ENCODE measurements at places on chromosomes 13 and 19.

DNA sequence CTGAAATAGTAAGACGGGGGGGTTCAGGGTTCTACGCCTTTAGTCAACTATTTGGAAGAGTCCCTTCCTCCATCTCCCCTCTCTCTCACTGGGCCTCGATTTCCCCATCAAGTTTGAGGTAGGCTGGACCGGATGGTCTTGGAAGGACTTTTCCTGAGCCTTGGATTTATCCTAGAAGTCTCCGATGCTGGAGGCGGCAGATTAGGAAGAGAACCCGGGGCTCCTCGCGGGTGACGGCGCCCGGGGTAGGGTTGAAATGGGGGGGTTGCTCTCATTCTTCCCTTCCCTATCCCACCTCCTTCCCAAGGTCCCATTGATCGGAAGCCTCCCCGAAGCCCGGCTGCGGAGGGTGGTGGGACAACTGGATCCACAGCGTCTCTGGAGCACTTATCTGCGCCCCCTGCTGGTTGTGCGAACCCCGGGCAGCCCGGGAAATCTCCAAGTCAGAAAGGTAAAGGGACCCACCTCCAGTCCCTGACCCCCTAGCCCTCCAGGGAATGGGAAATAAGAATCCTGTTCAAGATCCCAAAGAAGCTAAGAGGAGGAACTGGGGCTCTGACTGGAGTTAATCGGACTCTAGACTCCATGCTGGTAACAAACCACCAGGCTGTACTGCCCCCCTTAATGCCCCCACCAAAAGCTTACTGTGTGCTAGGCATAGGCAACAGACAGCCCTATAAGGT, 781 bp downstream of the QPCTL start:
- DNase-seq, result peak; percentile 67

DNA sequence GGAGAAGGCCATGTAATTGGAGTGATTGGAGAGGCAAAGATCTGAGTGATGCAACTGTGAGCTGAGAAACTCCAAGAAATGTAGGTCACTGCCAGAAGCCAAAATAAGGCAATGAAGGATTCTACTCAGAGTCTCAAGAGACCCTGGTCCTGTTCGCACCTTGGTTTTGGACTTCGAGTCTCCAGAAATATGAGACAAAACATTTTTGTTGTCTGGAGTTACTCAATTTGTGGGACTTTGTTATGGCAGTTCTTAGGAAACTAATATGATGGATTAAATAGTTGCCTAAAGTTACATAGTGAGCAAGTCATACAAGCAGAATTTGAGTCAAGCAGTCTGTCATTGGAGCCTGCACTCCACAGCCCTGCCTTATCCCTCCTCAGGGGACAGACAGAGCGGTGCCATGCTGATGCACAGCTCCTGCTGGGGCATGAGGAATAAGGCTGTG, 104.2 kb downstream of the ITGBL1 start:
- no peak for DNase-seq

DNA sequence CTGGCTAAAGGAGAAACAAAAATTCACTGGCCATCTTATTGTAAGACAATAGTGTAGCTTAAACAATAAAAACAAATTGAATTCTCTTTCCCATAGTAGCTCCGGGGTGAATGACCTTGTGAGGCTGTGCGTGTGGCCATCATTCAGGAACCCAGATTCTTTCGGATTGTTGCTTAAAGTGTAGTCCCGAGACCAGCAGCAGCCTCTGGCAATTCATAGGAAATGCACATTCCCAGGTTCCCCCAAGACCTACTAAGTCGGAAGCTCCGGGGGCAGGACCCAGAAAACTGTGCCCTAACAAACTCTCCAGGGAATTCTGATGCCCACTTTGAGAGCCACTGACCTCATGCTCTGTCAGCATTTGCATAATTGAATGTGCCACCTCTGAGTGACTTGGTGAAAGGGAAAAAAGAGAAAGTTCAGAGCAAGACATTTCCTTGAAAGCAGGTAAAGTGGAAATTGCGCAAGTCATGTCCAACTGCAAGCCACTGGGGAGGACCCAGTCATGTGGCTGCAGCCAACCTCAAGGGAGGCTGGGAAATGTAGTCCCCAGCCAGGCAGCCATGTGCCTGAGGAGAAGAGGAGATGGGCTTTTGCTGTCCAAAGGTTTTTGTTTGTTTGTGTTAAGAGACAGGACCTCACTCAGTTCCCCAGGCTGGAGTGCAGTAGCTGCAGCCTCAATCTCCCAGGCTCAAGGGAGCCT, 50.7 kb upstream of the PNMA8B start:
- DNase-seq, result no peak

DNA sequence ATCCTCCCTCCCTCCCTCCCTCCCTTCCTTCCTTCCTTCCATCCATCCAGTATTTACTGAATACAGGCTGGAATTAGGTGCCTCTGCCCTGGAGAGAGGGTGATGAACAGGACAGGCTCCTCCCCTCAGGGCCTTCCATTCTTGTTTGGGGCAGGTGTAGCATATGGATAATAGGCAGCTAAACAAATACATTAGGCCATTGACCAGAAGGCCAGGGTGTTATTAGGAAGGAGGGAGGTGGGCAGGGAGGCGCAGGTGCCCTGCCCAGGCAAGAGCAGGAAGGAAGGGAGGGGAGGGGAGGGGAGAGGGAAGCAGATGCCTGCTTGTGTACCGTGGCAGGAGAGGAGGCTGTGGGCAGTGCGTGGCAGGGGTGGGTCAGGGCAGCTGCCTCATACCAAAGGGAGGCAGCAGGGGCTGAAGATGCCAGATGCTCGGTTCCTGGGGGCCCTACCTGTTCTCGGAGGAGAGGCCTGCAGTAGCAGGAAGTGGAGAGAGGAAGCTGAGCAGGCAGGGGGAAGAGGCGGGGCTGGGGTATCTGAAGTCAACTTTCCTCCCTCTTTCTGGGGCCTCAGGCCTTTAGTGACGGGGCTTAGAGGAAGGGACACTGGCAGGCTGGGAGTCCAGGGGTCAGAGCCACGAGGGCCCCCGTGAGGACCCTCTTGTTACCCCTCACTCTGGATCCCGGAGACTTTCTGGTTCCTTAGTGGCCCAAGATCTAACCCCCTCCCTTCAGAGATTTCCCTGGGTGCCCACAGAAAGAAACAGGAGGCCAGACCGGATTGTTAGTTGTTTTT, at the start of gene RINL:
TSS of gene RINL (minus strand) at position 495 of the 794 bp plus-strand sequence. CDS start 1,533 bp downstream, outside the sequence.
- no peak for DNase-seq

DNA sequence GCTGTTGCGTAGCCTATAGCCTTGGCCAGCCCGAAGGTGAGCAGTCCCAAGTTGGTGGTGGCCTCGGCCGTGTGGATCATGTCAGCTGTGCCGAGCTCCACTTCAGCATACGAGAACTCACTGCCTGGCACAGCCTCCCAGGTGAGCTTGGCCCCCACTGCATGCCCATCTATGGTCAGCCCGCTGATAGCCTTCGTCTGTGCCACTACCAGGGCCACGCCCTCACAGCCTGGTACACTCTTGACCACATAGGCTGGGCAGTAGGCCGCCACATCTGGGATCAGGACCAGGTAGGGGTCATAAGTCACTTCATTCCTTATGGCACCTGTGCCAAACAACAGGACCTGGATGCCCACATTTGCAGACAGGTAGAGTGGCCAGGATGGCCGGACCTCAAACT, 7.4 kb downstream of the FCGBP start:
- no peak for DNase-seq

- DNase-seq, result no peak
Measured at GRCh38 chr19:29878973-29879654, 62.9 kb upstream of the URI1 start.

DNA sequence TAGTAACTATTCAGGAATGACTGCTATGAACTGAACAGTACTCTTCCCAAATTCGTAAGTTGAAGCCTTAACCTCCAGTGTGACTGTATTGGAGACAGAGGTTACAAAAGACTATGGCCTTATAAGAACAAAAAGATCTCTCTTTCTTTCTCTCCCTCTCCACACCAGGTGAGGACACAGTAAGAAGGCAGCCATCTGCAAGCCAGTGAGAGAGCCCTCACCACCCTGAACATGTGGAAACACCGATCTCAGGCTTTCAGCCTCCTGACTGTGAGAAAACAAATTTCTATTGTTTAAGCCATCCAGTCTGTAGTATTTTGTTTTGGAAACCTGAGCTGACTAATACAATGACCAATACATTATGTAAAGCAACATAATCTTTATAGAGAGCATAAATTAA, 888.9 kb downstream of the SLITRK1 start:
- no peak for DNase-seq

DNA sequence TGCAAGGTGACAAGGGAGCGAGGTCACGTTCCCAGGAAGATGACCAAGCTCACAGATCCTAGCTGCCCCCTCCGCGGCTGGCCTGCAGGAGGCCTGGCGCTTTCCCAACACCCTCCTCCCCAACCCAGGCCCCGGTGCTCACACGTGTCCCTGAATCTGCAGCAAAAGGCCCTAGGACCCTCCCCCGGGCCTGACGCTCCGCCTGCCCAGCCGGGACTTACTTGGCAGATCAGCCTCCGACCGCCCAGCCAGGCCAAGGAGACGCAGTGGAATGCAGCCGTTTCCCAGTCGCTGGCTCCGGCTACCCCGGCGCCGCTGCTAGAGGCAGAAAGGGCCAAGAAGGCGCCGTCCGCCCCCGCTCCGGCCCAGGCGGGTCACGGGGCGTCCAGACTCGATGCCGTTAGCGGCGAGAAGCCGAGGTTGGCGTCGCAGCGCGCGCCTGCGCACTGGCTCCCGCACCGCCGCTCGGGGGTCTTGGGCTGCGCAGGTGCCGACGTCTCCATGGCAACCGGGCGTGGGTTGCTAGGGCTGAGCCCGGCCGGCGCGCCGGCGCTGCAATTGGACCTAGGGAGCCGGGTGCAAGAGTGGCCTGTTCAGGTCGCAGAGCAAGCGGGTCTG, at the start of gene PNMA8A:
TSS of gene PNMA8A (minus strand) at position 448 of the 618 bp plus-strand sequence. CDS start 528 bp downstream, outside the sequence.
- no peak for DNase-seq

- DNase-seq, result no peak
Measured at GRCh38 chr19:14150770-14151661, 14.6 kb upstream of the ASF1B start.

DNA sequence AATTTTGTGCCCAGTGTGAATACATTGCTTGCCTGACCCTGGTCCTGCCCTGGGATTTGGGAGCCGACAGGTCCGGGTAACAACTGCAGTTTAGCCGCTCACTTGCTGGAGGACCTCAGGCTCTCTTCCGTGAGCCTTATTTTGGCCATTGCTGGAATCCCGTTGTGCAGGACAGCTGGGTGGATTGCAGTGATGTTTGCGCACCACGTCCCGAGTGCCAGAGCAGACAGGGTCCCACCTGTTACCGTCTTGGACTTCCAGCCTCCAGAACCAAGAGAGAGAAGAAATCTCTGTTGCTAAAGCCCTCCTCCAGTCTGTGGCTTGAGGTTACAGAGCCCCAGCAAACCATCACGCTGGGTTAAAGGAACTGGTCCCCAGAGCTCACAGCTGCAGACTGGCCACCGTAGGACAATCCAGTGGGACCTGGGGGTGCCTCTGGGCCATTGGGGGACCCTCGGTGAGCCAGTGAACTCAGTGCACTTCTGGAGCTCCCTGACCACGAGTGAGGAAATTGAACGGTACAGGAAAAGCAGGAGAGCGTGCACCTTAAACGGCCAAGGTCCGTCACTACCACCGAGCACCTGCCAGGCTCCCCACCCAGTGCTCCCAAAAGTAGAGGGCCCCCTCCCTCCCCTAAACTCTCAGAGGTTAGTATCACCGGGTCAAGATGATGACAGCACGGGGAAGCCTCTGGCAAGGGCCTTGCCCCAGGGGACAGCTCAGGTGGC, 92.9 kb downstream of the GNG7 start:
- no peak for DNase-seq

DNA sequence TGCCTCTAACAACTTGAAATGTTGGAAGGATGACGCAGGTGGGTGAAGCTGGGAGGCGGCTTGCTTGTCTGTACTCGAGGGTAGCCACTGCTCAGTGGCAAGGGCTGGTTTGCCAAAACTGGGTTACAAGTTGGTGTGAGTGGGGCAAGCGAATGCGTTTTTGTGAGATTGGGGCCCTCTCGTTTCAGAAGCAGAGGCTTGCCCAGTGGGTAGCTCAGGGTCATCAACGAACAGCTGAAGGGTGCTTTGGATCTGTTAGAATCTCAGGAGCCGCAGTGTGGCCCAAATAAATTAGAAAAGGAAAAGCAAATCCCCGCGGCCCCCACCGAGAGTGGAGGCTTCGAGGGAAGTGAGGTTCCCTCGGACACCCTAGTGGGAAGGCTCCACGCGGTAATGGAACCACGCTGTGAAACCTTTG, 7.3 kb downstream of the ATP4B start:
- no peak for DNase-seq

DNA sequence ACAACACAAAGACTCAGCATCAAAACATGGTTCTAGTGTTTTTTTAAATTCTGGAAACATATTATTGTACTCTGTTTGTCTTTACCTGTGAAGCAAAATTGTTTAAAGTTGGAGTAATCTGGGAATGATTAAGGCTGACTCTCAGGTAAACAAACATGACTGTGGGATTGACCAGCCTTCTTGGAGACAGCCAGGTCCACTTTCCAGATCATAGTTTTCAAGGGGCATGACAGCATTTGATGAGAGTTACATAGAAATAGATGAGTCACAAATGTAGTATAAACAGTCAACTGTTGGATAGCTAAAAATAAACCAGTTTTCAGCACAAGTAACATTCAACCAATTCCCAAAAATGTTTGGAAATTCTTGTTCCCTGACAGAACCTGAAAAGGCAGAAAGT, 1680.9 kb downstream of the OLFM4 start:
- no peak for DNase-seq

DNA sequence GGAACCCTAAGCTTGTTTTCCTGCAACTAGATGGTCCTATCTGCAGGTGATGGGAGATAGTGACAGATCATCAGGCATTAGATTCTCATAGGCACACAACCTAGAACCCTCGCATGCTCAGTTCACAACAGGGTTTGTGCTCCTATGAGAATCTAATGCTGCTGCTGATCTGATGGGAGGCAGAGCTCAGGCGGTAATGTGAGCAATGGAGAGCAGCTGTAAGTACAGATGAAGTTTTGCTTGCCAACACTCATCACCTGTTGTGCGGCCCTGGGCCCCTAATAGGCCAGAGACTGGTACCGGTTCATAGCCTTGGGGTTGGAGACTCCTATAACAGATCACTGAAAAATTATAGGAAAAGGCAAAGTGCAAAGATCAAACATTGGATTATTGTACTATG, 267.2 kb downstream of the PCDH9 start:
- no peak for DNase-seq

- no peak for DNase-seq
Measured at GRCh38 chr19:15358918-15359317, 20.7 kb downstream of the AKAP8 start.

GRCh38 chr13:32537580-32538142, 934 bp downstream of the N4BP2L2 start:
- no peak for DNase-seq

DNA sequence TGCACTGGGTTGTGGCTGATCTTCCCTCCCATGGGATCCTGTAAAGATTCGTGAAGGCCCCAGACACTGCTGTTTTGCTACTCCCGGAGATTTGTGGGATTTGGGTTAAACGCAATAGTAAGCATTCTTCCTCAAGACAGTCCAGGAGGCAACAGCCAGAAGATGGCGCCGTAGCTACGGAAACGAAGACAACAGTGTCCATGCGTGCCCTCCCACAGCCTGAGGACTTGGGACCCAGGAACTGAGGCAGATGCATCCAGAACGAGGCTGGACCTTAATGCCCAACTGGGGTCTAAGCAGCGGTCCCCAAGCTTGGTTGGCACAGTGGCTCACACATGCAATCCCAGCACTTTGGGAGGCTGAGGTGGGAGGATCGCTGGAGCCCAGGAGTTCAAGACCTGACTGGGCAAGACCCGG, 57.6 kb upstream of the ZNF507 start:
- no peak for DNase-seq

GRCh38 chr13:111119966-111120365, 4.9 kb downstream of the ARHGEF7 start:
- no peak for DNase-seq

All from activated naive CD4-positive, alpha-beta T cell (primary cell).